ENCODE measurements at places on chromosomes 5 and 9. TPM values are rescaled to one million over a fixed set of nuclear protein-coding genes. Genes with fewer than 3 reads are reported as not detected.

Gene ANKRD34B
- not detected for polyA plus RNA-seq

Gene TOR2A
- polyA plus RNA-seq = 14.5 TPM

Gene FYB1
- 3.5 TPM for polyA plus RNA-seq

Gene IL9
- not detected for polyA plus RNA-seq

GRCh38 chr5:109743041-109743531 is 53.4 kb downstream of the MAN2A1 start:
- DNase-seq = no peak

GRCh38 chr5:53165431-53166182 is 56.0 kb upstream of the MOCS2 start:
- DNase-seq = no peak

DNA sequence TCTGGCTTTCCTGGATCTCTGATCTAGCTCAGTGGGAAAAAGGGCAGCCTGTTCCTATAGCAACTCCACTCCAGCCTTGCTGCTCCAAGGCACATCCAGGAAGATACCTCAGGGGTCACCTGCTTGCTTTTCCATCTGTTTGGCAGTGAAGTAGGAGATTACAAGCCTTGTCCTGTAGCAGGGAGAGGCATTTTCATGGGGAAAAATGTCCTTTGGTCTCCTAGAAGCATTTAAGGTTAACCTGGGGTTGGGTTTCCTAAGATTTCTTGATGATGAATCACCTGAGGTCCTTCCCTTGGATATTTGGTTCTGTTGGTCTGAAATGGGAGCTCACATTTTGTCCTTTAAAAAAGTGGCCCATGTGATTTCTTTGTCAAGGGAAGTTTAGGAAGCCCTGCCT is 1.5 kb upstream of the TMEM174 start:
- no peak for DNase-seq

- DNase-seq = no peak
These were observed 72.5 kb upstream of the GPR151 start for GRCh38 chr5:146588331-146589027.

DNA sequence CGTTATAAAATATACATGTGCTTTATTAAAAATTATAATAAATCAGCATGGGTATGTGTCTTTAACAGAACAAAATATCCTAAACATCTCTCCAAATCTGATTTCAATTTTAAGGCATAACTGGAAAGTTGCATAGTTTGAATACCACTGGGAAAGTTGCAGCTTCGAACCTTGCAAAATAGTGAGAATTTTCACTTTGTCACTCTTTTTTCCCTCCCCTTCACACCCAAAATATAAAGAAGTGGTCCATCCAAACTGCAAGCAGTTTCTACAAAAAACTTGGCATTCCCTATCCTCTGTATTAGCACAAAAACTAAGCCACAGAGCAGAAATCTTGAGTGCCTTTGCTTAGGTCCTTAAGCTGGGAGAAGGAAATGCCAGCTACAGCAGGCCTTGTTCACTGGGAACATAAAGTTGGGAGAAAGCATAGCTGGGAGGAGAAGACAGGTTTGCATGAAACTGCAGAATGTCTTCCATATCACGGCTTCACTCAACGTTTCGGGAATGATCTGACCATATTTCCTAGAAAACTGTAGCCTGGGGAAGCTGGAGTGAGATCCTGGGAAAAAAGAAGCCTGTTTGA is 400.3 kb downstream of the EBF1 start:
- no peak for DNase-seq

All from left lung (tissue), 14 donors.